Posterior vena cava (tissue), 2 donors: ENCODE measurements at places on chromosomes 3 and 15. TPM values are rescaled to one million over a fixed set of nuclear protein-coding genes. Genes with fewer than 3 reads are reported as not detected.

The FEZF2 gene
- total RNA-seq: not detected

The NPTN gene
- total RNA-seq: 164 TPM

The TGM5 gene
- total RNA-seq: 0.56 TPM

The SHF gene
- total RNA-seq: 8.0 TPM

The ALDH1L1 gene
- total RNA-seq: 12.4 TPM

The ILDR1 gene
- total RNA-seq: not detected

The TTLL3 gene
- 44.4 TPM for total RNA-seq

The MST1R gene
- total RNA-seq: 1.2 TPM

The NEK11 gene
- total RNA-seq: 8.2 TPM

The AADACL2 gene
- 1.2 TPM for total RNA-seq

The ITPKA gene
- 0.33 TPM for total RNA-seq

The RASL12 gene
- 82.4 TPM for total RNA-seq

The CIAO2A gene
- total RNA-seq: 26.0 TPM

The MNS1 gene
- 1.5 TPM for total RNA-seq

The RHO gene
- total RNA-seq: not detected

The TGM4 gene
- not detected for total RNA-seq

The POLQ gene
- total RNA-seq: 0.48 TPM

The UBAP1L gene
- total RNA-seq: 3.6 TPM

The B3GALNT1 gene
- total RNA-seq: 14.7 TPM

The EFCC1 gene
- total RNA-seq: 2.1 TPM

The CLDN18 gene
- total RNA-seq: not detected

The MUC13 gene
- not detected for total RNA-seq

The CLSTN2 gene
- 22.2 TPM for total RNA-seq

The LSM3 gene
- total RNA-seq: 10.2 TPM

The SLC9C1 gene
- 0.29 TPM for total RNA-seq

The SAXO2 gene
- total RNA-seq: 5.8 TPM

The PRTG gene
- total RNA-seq: 1.0 TPM

The NPAP1 gene
- total RNA-seq: not detected

The ABI3BP gene
- 243 TPM for total RNA-seq

The VIPR1 gene
- 1.3 TPM for total RNA-seq

The LNP1 gene
- 7.6 TPM for total RNA-seq

The KCNMB3 gene
- 3.1 TPM for total RNA-seq

The PARP9 gene
- total RNA-seq: 29.8 TPM

The DHFR2 gene
- total RNA-seq: 5.2 TPM

The TMEM212 gene
- total RNA-seq: not detected

The ARHGEF26 gene
- total RNA-seq: 24.9 TPM

The STAC gene
- 6.5 TPM for total RNA-seq

The ATP2B2 gene
- 0.42 TPM for total RNA-seq

The LRRIQ4 gene
- not detected for total RNA-seq

The ACP3 gene
- 1.3 TPM for total RNA-seq
